AG08396 (cell line): ENCODE measurements at places on chromosomes 16 and 17.

DNA sequence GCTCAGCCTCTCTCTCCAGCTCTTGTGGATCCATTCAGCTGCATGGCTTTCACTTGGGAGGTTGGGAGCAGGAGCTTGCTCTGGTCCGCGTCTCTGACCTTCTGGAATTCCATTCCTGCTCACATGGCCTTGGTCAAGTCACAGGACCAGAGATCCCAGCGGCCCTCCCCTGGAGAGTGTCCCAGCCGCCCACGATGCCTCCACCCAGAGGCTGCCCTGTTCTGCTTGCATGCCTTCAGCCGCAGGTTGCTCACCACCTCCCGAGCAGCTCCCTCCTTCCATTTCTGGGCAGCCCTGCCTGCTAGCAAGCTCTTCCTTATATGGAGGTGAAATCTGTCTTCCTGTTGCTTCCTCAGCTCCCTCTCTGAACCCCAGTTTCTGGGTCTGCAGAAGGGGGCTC lies 32.6 kb downstream of the RAI1 start:
- DNase-seq = peak; percentile 62

DNA sequence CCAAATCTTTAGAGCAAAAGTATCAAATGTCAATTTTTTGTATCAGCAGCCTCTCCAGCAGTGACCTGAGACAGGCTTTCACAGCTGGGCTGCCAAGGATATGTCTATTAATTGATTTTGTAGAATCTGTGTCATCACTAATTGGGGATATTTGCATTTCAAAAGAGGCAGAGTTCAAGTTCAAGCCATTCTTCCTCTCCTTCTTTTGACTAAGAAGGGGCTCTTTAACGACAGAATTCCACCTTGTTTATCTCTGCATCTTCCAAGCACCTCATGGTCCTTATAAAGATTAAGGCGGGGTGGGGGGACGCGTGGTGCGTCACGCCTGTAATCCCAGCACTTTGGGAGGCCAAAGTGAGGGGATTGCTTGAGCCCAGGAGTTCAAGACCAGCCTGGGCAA lies 15.2 kb upstream of the BHLHA9 start:
- DNase-seq = no peak

- DNase-seq = peak; percentile 2
Observed at GRCh38 chr17:79952901-79953300, 82.8 kb downstream of the TBC1D16 start.

DNA sequence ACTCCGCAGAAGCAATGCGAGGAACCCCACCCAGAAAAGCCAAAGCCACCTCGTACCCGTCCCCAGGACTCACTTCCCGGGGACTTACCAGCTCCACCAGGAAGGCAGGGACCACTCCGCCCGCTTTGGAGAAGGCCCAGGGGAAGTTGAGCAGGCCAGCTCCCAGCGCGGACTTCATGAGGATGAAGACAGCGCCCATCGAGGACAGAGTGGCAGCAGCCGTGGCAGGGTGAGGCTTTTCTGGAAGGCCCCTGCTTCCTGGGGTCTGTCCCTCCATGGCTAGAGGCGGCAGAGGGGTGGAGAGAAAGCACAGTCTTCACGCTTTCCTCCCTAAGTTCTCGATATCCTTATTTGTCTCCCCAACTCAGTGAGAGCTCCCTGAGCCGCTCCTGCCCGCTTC lies 714 bp downstream of the SLC38A8 start:
- no peak for DNase-seq

- no peak for DNase-seq
Observed at GRCh38 chr17:82836823-82837357, 2.9 kb downstream of the ZNF750 start.

GRCh38 chr17:58669853-58670252 lies 22.0 kb downstream of the TEX14 start:
- DNase-seq = no peak

DNA sequence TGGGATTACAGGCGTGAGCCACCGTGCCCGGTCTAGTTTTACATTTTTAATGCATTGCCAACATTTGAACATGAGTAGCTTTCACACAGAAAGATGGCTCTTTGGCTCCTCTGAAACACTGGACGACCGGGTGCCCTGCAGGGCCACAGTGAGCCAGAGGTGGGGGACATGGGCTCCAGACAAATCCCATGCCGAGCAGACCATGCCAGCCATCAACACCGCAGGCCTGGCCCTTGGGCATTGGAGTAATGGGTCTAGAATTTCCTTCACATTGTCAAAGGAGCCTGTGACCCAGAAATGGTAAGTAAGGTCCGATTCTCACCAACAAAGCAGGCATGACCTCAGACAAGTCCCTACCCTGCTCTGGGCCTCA lies 21.4 kb upstream of the MPRIP start:
- no peak for DNase-seq

GRCh38 chr16:73062743-73063733 lies 15.1 kb upstream of the ZFHX3 start:
- no peak for DNase-seq
